Hepatocyte (in vitro differentiated cells): ENCODE measurements at places on chromosomes 4 and X. TPM values are rescaled to one million over a fixed set of nuclear protein-coding genes. Genes with fewer than 3 reads are reported as not detected.

DNA sequence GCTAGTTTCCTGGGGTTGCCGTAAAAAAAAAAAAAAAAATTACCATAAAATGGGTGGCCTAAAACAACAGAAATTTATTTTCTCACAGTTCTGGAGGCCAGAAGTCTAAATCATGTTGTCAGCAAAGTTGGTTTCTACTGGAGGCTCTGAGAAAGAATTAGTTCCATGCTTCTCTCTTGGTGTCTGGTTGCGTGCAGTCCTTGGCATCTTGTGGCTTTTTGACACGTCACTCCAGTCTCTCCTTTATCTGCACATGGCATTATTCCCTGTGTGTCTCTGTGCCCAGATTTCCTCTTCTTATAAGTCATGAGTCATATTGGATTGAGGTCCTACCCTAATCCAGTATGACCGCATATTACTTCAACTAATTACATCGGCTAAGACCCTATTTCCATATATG is 38.7 kb downstream of the SPATA4 start:
- no peak overlapping the region for H3K4me3 ChIP-seq
- DNase-seq: no peak
- no peaks in the 10 kb centered on the region for H3K4me1 ChIP-seq
- H3K36me3 ChIP-seq: no peaks in the 10 kb centered on the region
- H3K27ac ChIP-seq: no peak overlapping the region
- H3K27me3 ChIP-seq: no peaks in the 10 kb centered on the region

- H3K27me3 ChIP-seq: no peaks in the 10 kb centered on the region
- H3K4me1 ChIP-seq: no peaks in the 10 kb centered on the region
- H3K4me3 ChIP-seq: no peak overlapping the region
- no peak overlapping the region for H3K27ac ChIP-seq
- no peaks in the 10 kb centered on the region for H3K36me3 ChIP-seq
- no peak for DNase-seq
Observed at GRCh38 chr4:180798036-180798577, 1445.1 kb upstream of the TENM3 start.

GRCh38 chr4:126973201-126973600 is 659.6 kb upstream of the INTU start:
- H3K4me1 ChIP-seq: no peaks in the 10 kb centered on the region
- no peaks in the 10 kb centered on the region for H3K27me3 ChIP-seq
- no peak overlapping the region for H3K27ac ChIP-seq
- no peak overlapping the region for H3K4me3 ChIP-seq

DNA sequence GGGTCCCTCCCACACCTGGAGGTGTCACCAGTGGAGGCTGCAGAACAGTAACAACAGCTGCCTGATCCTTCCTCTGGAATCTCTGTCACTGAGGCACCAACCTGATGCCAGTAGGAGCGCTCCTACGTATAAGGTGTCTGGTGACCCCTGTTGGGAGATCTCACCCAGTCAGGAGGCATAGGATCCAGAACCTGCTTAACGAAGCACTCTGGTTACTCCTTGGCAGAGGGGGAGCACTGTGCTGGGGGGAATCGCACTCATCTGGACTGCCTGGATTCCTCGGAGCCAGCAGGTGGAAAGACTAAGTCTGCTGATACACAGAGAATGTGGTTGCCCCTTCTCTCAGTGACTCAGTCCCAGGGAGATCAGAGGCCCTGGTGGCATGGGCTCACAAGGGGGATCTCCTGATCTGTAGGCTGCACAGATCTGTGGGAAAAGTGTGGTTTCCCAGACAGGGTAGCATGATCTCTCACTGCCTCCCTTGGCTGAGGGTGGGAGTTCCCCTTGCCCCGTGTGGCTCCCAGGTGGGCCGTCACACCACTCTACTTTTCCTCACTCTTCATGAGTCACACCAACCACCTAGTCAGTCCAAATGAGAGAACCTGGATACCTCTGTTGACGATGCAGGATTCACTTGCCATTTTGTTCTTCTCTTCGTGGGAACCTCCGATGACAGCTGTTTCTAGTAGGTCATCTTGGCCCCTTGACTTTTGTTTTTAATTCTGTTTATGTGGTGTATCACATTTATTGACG is 305.9 kb downstream of the IDS start:
- no peak for DNase-seq
- no peaks in the 10 kb centered on the region for H3K4me1 ChIP-seq
- no peaks in the 10 kb centered on the region for H3K36me3 ChIP-seq
- H3K27ac ChIP-seq: no peak overlapping the region

DNA sequence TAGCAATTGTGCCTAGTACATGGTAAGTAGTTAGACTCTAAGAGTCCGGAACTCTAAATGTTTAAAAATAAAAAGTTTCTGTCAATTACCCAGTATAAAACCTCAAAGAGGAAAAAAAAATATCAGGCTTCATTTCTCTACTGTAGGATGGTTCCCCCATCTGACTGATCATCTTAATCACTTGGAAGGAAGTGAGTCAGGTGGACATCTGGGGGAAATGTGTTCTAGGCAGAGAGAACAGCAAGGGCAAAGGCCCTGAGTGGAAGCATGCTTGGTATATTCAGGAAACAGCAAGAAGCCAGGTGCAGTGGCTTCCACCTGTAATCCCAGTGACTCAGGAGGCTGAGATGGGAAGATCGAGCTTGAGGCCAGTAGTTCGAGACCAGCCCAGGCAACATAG is 2.9 kb upstream of the EIF1AX start:
- H3K27ac ChIP-seq: no peak overlapping the region
- no peak for DNase-seq
- H3K4me1 ChIP-seq: no peaks in the 10 kb centered on the region
- H3K36me3 ChIP-seq: no peaks in the 10 kb centered on the region
- H3K27me3 ChIP-seq: no peaks in the 10 kb centered on the region

ZFP42 gene
- 4.5 and 7.1 TPM in 2 replicates for total RNA-seq
